ENCODE measurements at places on chromosomes 16 and 17.

- no peak for DNase-seq
Measured at GRCh38 chr16:86533767-86534351, 21.2 kb downstream of the MTHFSD start.

DNA sequence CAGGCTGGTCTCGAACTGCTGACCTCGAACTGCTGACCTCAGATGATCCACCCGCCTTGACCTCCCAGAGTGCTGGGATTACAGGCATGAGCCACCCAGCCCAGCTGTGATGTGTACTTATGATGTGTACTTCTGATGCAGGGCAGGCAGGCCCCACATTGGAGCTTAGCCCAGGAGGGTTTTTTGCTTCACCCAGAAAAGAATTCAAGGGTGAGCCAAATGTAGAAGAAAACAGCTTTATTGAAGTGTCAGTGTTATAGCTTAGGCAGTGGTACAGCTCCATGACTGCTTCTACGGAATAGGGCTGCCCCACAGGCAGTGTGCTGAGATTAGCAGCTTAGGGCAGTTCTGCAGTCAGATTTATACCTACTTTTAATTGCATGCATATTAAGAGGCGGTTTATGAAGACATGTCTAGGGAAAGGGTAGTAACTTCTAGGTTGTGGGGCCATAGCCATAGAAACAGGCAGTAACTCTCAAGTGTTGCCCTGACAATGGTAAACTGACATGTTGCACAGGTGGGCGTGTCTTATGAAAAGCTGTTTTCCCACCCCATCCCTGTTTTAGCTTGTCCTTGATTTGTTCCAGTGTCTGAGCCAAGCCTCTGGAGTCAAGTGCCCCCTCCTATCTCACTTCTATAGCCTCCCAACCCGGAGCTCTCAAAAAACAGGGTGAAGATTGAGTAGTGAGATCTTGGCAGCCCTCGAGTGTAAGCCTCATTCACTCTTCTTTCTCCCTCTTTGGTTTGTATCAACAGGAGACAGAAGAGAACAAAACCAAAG is 24.1 kb upstream of the POLR3E start:
- no peak for DNase-seq

DNA sequence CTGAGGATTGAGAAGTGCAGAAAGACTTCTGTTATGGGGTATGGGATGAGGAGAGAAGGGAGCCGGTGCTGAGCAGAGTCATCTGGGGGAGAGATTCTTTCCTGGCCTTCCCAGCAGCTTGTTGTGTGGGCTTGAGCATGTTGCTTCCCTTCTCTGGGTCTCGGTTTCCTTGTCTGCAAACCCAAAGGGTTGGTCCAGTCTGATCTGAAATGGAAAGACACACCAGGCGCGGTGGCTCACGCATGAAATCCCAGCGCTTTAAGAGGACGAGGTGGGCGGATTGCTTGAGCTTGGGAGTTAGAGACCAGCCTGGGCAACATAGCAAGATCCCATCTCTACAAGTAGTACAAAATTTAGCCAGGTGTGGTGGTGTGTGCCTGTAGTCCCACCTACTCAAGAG is 6.0 kb downstream of the SOCS3 start:
- no peak for DNase-seq

GRCh38 chr16:6678586-6678985 is 654.1 kb upstream of the RBFOX1 start:
- no peak for DNase-seq

GRCh38 chr17:79745641-79746105 is 14.9 kb downstream of the ENPP7 start:
- DNase-seq = no peak

DNA sequence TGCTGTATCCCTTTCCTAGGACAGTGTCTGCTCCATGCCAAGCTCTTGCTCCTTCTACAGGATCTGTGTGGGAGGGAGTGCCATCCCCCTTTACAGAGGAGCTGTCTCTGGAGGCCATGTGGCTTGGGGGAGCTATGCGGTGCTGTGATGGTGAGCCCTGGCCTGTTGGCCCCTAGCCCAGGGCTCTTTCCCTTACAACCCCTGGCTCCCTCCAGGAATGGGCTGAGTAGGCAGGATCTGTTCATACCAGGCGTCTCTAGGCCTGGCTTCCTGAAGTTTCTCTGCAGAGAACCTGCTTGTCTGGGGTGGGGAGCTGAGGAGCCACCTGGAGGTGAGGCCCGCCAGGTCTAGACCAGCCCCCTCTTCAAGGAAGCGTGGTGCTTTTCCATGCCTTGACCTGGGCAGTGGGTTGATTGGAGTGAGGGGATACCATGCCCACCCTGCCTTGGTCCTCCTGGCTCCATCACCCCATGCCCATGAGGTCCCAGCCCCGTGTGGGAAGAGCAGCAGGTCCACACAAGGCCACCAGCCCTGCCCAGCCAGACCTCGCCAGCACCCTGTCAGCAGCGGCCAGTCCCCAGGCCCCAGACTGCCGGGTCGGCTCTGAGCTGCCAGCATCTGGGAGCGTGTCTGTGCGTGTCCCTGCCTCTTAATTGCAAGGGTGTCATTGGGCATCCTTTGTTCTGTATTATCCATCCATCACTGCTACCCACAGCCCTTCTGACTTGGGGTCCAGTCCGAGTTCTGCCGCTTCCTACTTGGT is 14.7 kb downstream of the LLGL2 start:
- DNase-seq = no peak

DNA sequence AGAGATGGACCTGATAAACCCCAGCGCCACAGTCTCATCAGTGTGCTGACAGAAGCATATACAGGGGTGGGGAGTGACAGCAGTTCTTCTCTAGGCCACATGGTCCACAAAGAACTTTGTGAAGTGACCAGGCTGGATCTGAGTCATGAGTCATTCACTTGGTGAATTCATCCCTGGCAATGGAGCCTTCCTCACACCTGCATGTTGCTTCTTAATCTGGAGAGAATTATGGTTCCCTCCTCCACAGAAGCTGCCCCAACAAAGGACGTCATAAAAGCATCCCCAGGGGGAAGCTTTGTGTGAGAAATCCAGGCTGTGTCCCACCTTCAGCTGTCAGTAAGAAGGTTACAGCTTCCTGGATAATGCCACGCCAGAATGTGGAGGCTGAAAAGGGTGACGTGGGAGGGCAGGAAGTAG is 215.6 kb upstream of the MAF start:
- DNase-seq = no peak

GRCh38 chr16:53891409-53892139 is 187.6 kb downstream of the FTO start:
- DNase-seq = no peak

- DNase-seq = no peak
Measured at GRCh38 chr16:57155702-57156350, 30.0 kb downstream of the PSME3IP1 start.

DNA sequence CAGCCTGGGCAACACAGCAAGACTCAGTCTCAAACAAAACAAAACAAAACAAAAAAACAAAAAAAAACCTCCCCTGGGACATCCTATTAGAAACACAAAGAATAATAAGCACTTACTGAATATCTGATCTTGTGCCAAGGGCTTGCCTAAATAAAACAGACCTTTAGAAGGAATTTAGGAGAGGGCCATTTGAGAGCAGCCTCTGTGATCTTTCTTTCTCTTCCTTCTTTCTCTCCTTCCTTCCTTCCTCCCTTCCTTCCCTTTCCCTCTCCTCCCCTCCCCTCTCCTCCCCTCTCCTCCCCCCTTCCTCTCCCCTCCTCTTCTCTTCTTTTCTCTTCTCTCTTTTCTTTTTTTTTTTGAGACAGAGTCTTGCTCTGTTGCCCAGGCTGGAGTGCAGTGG is 12.3 kb downstream of the ITGAL start:
- no peak for DNase-seq

GRCh38 chr17:13008461-13008860 is 9.4 kb downstream of the ELAC2 start:
- DNase-seq = no peak

GRCh38 chr17:66414561-66415175 is 112.3 kb downstream of the PRKCA start:
- DNase-seq = no peak

DNA sequence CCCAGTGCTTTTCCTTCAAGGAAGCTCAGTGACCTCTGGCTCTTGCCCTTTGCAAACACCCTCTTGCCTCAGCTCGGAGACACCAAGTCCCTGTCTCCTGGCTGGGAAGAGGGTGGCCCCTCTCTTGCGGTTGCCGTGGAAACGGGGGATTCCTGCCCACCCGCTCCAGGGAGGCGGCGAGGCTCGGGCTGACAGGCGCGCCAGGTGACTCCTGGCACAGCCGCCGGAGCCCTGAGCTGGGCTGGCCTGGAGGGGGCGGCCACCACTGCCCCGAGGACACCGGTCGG is 71.4 kb downstream of the ABR start:
- no peak for DNase-seq

- DNase-seq = no peak
Measured at GRCh38 chr16:84883301-84883700, 63.5 kb downstream of the CRISPLD2 start.

DNA sequence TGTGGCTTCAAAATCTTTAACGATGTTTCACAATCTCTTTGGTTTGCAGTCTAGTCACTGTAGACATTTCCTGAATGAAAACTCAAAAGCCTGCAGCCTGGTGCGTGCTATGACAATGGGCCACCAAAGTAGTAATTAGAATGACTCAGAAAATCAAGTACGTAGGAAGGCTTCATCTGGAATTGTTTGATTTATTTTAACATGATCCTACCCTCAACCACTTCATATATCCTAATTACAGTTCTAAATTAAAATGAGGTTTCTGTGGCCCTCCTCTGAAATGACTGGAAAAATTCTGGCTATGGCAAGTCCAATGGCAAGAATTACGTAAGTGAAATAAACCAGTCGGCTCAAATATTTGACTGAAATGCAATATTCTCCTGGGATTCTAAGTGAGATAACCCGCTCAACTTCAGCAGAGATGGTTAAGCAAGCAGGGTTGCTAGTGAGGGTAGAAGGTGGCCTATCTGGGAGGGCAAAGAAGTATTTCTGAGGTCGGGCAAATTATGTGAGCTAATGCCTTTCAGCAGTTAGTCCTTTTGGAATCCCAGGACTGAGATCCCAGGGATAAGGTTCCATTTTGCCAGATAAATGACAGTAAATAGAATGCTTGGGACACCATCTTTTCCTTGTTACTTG is 145.6 kb upstream of the MYOCD start:
- no peak for DNase-seq

DNA sequence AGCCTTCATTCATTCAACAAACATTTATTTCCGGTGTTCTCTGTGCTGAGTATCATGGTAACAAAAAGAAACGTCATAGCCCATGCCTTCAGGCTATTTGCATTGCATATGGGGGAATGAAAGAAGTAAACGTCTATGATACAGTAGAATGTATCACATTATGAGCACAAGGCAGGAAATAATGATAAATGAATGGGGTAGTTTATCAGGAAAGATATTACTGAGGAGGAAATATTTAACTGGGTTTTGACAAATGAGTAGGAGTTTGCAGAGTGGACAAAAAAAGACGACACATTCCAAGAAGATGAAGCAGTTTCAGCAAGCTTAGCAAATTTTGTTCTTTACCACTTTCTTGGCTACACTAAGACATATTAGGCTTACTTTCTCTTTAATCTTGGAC is 1.3 kb upstream of the KRTAP4-7 start:
- no peak for DNase-seq

- DNase-seq = no peak
Measured at GRCh38 chr17:81208651-81209050, 14.1 kb downstream of the CEP131 start.

- DNase-seq = no peak
Measured at GRCh38 chr17:10875430-10875851, 37.6 kb upstream of the PIRT start.

DNA sequence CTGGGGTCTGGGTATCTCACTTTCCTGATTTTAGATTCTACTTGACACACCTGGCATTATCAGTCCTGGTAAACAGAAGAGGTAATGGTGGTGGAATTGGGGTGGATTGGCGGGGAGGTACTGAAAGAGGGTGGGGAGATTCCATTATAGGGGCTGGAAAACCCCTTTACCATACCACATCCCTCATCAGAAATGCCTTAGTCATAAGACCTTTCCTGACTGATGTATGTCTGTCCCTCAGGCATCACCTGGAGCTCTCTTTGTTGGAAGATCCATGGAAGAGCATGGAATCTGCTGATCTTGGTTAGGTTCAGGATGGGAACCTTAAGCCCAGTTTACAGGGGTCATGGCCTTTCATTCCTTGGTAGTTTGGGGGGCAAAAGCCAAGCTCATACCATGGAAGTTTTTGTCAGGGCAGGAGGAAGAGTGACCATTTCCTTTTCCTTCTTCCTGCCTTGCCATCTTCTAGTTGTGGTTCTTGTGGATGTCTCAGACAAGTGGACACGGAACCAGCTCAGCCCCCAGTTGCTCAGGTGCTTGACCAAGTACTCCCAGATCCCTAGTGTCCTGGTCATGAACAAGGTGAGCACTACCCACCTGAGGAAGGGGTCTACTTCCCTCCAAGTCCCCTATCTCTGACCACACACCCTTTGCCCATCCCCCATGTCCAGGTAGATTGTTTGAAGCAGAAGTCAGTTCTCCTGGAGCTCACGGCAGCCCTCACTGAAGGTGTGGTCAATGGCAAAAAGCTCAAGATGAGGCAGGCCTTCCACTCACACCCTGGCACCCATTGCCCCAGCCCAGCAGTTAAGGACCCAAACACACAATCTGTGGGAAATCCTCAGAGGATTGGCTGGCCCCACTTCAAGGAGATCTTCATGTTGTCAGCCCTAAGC is 3.3 kb downstream of the ERAL1 start:
- no peak for DNase-seq

- no peak for DNase-seq
Measured at GRCh38 chr17:49078248-49078647, 54.3 kb upstream of the B4GALNT2 start.

- no peak for DNase-seq
Measured at GRCh38 chr16:81478876-81479511, 34.4 kb downstream of the CMIP start.

GRCh38 chr17:34161690-34162089 is 93.4 kb upstream of the CCL2 start:
- DNase-seq = no peak

- peak; percentile 87 for DNase-seq
Measured at GRCh38 chr16:66130296-66130905, 236.1 kb upstream of the CDH5 start.

DNA sequence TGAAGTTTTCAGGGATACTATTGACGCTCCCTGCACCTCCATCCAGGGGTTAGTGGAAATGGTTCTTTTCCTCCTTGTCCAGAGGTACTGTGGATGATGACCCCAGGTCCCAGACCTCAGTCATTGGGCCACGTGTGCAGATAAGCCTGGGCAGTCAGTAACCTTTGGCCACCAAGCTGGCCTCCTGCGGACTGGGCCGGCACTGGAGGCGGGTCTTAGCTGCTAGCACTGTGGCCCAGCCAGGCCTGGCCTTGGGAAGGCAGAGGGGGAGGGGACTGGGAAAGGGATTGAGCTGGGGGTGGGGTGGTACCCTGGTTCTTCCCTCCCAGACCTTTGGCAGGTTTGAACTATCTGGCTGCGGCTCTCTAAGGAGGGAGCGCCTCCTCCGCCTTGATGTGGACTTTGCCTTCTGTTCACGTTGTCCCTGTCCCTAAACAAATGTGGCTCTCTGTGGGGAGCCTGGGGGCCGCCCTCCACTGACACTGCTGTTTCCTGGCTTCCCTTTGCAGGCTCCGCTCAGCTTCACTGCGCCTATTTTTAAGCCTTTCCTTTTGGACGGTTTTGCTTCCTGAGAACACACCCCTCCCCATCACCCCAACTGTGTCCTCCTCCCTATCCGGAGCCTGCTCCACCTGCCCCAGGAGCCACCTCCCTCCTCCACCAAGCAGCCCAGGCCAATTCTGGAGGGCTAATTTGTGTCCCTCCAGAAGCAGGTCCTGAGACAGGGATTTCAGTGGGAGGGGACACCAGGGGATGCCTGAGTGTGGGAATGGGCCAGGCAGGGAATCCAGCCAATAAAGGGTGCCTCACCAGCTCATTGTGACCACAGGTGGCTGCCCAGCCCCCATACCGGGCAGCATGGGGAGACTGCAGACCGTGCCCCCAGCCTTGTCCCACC is 251.9 kb downstream of the SEC14L1 start:
- DNase-seq = no peak

Data from HS-27A (cell line).